ENCODE measurements at places on chromosomes 4 and X.

- DNase-seq: no peak
Measured at GRCh38 chr4:170464614-170465197, 374.9 kb upstream of the AADAT start.

DNA sequence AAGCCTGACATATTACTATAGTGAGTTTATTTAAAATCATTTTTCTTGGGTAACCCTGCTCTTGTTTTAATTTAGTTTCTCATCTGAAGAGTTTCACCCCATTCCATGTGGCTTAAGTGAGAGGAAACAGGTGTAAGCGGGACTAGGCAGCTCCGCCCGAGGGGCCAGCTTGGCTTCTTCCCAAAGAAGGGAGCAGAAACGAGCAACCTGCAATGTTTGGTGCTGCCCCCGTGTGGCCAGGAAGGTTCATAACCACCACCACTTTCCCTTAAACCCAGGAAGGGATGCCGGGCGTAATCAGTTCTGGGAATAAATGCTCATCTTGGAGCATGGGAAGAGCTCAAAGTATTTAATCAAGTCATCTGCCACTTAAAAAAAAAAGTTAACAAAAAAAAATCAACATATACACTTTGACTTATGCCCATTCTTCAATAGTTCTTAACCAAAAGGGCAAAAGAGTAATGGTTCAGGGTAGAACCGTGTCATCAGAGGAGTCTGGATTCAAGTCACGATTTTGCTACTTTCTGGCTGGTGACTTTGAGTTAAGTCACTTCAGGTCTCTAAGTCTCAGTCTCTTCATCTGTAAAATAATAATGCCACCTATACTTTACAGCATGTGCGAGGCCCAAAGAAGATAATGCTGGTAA, 147.9 kb downstream of the NSUN7 start:
- peak; percentile 75 for DNase-seq

DNA sequence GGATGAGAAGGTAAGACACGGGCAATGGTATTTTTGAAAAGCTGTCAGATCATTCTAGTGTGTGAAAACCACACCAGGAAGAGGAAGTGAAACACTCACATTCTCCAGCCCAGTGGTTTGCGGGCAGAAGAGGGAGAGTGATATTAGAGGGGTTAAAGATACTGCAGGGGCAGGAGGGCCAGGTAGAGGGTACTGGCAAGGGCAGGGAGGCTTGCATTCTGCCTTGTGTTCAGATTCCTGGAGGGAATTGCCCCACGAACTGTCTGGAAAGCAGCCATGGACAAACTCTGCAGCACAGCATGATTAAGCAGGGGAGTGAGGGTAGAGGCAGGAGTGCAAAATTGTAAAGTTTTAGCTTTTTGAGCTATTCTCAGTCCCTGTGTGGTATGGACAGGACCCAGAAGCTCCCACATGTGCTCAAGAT, 30.9 kb downstream of the NIPAL1 start:
- DNase-seq: peak; percentile 50

DNA sequence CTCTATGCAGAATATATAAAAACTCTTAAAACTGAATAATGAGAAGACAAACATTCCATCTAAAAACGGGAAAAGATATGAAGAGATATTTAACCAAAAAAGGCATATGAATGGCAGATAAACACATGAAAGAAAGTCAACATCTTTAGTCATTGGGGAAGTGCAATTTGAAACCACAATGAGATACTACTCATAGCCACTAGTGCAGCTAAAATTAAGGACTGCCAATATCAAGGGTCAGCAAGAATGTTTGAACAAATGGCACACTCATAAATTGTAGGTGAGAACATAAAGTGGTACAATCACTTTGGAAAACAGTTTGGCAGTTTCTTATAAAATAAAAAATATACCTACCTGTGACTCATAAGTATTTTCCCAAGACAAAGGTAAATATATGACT, 534.9 kb upstream of the DIPK2B start:
- no peak for DNase-seq

- no peak for DNase-seq
Measured at GRCh38 chr4:3871181-3871852, 105.1 kb downstream of the ADRA2C start.

All from stimulated activated CD4-positive, alpha-beta T cell treated with anti-CD3 and anti-CD28 coated beads, Interleukin-4, amount 100 ng/mL, for 1 hour (primary cell).